ENCODE measurements at places on chromosomes 3 and 15.

- no peak for DNase-seq
Observed at GRCh38 chr3:185831990-185832389, 7.1 kb upstream of the IGF2BP2 start.

DNA sequence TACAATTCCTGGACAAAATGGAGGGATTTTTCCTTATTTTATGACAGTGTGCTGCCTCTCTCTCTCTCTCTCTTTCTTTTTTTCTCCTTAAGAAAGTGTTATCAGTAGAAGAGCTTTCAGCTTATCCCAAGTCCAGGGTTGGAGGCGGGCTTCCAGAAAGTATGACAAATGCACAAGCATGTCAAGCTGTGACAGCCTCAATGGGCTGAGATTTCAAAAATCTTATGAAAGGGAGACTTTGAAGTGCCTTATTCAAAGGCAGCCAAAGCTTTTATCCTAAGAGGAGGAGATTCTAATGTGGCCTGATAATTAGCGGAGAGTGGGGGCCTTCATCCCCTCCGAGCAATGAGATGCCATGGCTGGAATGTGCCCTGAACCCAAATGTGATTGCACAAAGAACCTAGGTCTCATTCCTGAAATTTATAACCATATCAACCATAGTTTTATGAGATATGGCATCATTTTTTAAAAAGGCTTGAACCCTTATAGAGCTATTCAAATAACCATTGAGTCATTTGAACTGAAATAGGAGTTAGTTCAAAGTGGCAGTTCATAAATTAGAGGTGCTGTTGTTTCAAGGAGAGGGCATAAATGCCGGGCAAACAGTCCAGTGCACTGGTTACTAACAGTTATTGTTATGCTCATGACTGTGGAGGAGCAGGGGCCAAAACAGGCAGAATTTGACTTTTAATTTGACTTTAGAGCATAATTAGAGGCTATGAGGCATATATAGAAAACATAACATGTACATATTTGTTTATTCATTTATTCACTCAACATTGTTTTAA is 261.6 kb upstream of the THRB start:
- no peak for DNase-seq

GRCh38 chr3:122313281-122313680 is 11.8 kb upstream of the CSTA start:
- DNase-seq: no peak

- no peak for DNase-seq
Observed at GRCh38 chr3:142604940-142605339, 8.7 kb downstream of the PLS1 start.

DNA sequence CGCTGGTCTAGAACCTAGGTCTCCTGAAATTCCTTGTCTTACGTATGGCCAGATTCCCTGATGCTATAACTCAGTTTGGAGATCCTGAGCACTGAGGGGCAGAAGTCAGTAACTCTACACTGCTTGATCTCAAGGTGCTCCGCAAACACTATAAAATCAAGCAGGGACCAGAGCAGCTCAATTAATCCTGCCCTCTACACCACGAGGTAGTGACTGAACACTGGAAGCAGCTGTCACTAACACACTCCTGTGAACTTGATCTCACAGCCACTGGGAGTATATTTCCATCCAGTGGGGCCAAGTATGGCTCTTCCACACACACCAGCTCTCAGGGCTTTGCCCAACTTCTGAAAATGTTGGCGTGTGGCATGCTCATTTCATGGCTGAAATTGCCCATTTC is 51.0 kb downstream of the EDEM1 start:
- DNase-seq: no peak

DNA sequence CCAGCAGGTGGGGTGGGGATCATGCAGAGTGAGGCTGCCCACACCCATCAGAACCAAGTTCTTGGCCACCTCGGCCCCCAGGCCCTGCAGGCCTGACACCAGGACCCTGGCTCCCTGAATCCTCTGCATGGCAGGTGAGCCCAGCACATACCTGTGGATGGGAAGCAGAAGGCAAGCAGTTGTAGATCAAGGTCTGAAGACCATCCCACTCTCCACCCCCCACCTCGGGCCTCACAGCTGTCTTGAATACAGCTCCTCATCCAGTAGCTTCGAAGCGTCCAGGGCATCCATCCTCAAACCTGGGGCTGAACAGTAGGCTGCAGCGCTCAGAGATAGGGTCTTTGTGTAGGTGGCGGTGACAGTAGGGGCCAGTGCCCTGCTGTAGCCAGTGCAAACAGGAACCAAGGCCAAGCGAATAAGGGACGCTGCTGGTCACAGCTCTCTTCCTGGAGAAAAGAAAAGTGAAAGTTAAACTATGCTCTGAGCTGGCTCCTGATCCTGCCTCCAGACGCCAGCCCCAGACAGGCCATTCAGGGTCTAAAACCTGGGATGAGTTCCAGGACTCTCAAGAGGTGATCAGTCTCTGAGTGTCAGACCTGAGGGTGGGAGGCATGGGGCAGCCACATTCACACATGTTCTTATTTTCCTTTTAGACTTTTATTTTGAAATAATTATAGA is at the start of gene UBA7:
Gene UBA7 (minus strand): TSS at position 457 of the 678 bp plus-strand sequence. CDS start 166 bp downstream, at position 291.
- no peak for DNase-seq

GRCh38 chr3:147921051-147921450 is 511.9 kb downstream of the ZIC1 start:
- no peak for DNase-seq

- DNase-seq: no peak
Observed at GRCh38 chr15:43132830-43133429, 456 bp upstream of the TMEM62 start.
